NCI-H1436 treated with DMSO at 0.1 percent for 48 hours (cell line): ENCODE measurements at places on chromosomes 6 and 20.

DNA sequence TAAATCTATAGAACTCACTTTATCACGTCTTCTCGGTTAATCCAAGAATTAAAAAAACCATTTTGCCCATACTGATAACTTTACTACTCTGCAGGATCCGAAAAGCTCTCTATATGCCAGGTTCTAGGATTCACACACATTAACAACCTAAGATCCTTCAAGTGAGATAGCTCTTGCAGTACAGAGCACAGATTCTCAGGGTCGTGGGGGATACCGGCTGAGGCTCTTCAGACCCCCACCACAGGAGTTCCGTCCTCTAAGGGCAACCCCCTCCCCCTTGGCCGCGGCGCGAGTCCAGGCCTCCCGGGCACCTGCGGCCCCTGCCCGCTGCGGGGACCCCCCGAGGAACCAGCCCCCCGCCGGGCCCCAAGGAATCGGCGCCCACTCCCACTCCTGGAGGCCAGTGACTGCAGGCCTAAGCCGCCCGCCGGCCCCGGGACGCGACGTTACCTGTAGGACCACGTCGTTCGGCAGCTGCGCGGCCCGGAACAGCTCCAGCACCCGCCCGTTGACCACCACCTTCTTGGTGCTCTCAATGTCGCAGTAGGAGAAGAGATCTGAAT, 892 bp downstream of the REPS1 start:
- no peak for DNase-seq

GRCh38 chr20:47878601-47879027, 93.3 kb upstream of the SULF2 start:
- DNase-seq, result no peak

- DNase-seq, result peak; percentile 39
Observed at GRCh38 chr20:4956200-4956810, 45.0 kb downstream of the SLC23A2 start.

DNA sequence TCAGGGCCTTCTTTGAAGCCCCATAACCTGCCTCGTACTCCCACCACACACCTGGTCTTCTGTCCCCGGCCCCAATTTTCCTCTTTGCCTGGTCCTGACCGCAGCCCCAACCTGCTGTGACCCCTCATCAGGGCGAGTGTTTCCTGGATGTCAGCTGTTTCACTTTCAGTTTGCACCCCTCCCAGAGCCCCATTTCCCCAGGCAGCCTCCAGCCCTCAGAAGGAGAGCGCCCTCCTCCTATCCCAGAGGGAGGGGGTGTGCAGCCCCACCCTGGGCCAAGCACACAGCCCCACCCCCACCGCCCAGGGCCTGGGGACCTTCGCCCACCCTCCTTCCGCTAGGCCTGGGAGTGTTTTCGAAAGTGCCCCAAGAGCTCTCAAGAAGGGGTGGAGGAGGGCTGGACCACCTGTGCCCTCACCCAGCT, 1.5 kb downstream of the BAK1 start:
- no peak for DNase-seq

DNA sequence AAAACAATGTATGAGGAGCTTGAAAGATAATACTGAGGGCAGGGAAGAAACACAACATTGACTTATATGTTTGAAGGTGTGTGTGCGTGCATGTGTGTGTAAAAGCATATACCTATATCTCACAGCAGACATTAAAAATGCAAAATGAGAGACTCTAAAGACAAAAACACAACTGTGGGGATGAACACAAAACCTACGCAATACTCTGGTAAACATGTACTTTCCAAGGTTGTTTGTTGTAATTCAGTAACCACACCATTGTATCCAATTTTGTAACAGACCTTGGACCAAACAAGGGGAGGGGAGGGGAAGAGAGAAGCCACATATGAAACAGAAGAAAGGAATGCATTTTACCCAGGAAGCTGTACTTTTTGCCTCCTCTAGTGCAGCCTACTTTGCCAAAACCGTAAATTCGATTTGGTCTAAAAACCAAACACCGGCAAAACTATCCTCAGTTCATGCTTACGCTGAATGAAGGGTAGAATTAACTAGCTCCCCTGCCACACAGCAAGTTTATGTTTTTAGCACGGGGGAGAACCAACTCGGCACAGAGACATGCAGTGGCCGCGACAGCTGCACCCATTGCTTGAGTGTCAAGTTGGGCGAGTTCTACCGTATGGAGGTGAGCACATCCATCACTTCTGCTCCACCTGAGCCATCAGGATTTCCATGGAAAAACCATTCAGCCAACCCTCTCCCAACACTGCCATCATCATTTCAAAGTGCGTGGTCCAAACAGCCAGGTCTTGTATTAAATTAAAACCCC, 50.0 kb downstream of the CNKSR3 start:
- DNase-seq, result no peak

DNA sequence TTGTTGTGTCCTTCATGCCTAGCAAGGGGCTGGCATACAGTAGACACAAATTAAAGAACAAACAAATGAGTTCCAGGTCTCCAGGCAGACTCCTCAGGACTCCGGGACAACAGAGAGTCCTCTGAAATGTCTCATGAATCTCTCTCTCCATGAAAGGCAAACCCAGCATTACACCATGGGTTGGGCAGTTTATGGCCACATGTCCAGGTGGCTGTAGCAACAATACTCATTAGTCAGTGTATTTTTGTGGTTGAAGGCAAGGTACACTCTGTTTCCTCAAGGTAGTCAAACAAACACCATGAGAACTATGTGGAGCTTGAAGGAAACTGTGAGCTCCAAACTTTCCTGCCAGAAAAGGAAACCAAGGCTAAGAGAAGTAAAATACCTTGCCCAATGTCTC, 62.2 kb downstream of the KCNB1 start:
- no peak for DNase-seq

GRCh38 chr6:56757588-56757984, 114.9 kb upstream of the DST start:
- no peak for DNase-seq

DNA sequence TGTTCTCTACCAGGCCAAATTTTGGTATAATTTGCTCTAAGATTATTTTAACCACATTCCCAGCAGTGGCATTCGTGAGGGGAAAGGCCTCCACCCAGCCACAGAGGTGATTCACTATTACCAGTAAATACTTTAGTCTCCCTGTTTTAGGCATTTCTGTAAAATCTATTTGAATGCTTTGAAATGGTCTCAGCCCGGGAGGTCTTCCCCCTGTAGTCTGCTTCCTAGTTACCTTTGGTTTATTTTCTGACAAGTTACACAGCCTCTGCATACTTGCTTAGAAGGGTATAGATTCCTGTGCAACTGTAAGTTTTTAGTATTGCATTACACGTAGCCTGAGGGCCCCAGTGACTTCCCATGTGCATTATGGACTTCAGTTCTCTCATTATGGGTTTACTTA, 248.7 kb downstream of the C6orf118 start:
- no peak for DNase-seq

- DNase-seq, result no peak
Observed at GRCh38 chr20:24341781-24342180, 127.6 kb upstream of the SYNDIG1 start.
